Fibroblast of skin of back (primary cell): ENCODE measurements at places on chromosomes 7 and 10.
A peak's percentile ranks its signal among the peaks of the same experiment; 100 is the strongest.

DNA sequence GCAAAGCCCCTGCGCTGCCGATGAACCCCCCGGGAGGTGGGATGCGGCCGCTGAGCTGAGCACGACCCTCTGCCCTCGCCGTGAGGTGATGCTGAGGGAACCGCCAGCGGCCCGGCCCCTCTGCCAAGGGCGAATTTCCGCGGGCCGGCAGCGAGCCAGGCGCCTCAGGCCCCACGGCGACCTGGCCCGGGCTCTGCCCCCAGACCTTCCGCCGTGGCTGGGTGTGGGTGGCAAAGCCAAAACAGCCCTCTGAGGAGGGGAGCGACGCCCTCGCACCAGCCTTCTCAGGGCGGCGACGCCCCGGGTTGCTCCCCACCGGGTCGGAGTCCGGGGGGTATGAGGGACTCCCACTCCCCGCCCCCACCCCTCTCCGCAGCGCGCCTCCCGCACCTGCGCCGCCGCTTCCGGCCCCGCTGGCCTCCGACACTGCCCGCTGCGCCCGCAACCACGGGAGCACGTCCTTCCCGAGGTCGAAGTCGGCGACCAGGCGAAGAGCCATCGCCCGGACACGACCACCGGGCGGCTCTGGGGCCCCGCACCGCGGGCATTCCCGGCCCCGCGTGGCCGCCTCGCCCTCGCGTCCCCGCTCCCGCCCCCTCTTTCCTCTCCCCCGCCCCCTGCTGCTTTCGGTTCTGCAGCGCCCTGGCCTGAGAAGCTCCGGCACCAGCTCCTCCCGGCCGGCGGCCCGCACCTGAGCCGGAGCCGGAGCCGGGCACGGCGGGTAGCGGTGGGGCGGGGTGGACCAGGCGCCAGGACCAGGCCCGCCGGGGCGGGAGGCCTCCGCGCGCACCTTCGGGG, at the start of gene GSAP:
Gene GSAP (minus strand): TSS at position 527 of the 798 bp plus-strand sequence. CDS start 28 bp downstream, at position 499.
- DNase-seq = no peak

DNA sequence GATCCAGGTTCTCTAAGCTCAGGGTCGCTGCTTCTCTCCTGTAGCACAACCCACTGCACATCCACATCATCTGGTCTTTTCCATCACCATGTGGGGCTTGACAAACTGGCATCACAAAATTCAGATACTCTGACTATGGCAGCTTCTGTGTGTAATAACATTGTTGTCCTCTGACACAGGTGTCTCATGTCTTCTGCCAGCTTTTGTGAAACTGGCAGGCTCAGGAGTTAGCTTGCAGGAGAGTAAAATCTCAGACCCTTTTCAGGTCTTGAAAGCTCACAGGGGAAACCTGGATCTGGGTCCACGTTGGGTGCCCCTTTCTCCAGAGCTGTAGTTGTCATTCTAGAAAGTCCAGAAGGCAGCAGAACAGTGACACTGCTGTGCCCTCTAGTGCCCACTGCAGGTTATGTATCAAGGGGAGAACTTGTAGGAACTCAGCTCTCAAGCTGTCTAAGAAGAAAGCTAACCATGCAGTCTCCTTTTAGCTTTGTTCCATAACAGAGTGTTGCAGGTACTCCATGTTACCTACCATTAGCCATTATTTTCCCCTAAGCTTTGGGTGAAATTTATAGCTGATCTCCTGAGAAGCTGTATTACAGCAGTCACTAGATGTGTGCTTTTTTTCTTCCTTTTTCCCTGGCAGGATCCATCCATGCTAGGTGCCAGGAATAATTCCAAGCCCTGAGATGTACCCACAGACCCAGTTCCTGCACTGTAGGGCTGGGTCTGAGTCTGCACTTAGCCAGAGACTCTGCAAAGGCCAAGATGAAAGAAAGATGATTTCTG, 102.7 kb downstream of the ZNF248 start:
- DNase-seq = no peak

DNA sequence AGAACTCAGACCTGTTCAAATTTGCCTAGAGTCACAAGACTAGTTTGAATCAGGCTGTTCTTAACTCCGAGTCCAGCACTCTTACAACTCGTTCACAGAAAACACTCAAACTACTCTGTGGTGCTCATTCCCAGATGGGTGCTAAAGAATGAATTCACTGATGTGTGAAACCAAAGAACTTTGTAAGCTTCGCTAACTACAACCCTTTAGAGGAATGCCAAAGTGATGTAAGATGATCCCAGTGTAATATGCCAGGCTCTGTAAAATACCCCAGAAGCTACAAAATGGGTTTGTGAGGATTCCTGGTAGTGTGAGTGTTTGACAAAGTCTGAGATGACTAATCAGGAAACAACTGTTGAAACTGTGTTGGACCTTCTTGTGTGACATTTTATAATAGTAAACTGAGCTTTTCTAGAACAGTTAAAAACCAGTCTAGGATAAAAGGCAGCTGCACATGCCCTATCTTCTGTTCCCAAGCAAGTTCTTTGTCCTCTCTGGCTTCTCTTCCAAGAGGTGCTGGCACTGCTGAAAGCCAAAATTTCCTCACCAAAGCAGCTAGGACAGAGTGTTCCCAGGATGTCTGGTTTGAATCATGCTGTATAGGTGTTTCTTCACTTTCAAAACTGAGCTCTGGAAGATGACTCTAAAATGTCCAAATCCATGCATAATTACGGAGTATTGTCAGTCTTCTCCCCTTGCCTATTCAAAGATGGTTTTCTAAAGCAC, 527.6 kb downstream of the SORCS1 start:
- DNase-seq = no peak

- peak; percentile 5 for DNase-seq
Observed at GRCh38 chr7:128911423-128912031, 1.0 kb upstream of the KCP start.

GRCh38 chr7:15015545-15016314, 113.2 kb upstream of the DGKB start:
- DNase-seq = peak; percentile 67

DNA sequence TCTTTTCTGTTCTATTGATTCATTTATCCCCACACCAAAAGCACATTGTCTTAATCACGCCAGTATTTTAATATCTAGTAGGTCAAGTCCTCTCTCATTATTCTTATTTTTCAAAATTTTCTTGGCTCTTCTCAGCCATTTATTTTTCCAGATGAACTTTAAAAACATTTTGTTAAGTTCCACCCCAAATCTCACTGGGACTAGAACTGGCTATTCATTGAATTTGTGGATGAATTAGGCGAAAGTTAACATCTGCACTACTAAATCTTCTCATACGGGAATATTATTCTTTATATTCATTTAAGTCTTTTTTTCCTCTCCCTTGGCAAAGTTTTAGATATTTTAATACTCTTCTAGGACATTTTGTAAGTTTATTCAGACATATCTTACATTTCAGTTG, 295.2 kb upstream of the MGMT start:
- no peak for DNase-seq
